Liver (tissue), 10 donors: ENCODE measurements at places on chromosomes 2 and 18. TPM values are rescaled to one million over a fixed set of nuclear protein-coding genes. Genes with fewer than 3 reads are reported as not detected.
A peak's percentile ranks its signal among the peaks of the same experiment; 100 is the strongest.

Gene PLB1
- polyA plus RNA-seq, result 1.7 TPM

Gene CD8B2
- not detected for polyA plus RNA-seq

- H3K36me3 ChIP-seq, result no peaks in the 10 kb centered on the region
- no peak for DNase-seq
- H3K27ac ChIP-seq, result no peak overlapping the region
- no peaks in the 10 kb centered on the region for H3K4me1 ChIP-seq
Measured at GRCh38 chr2:198571393-198571792, 767.0 kb downstream of the PLCL1 start.

DNA sequence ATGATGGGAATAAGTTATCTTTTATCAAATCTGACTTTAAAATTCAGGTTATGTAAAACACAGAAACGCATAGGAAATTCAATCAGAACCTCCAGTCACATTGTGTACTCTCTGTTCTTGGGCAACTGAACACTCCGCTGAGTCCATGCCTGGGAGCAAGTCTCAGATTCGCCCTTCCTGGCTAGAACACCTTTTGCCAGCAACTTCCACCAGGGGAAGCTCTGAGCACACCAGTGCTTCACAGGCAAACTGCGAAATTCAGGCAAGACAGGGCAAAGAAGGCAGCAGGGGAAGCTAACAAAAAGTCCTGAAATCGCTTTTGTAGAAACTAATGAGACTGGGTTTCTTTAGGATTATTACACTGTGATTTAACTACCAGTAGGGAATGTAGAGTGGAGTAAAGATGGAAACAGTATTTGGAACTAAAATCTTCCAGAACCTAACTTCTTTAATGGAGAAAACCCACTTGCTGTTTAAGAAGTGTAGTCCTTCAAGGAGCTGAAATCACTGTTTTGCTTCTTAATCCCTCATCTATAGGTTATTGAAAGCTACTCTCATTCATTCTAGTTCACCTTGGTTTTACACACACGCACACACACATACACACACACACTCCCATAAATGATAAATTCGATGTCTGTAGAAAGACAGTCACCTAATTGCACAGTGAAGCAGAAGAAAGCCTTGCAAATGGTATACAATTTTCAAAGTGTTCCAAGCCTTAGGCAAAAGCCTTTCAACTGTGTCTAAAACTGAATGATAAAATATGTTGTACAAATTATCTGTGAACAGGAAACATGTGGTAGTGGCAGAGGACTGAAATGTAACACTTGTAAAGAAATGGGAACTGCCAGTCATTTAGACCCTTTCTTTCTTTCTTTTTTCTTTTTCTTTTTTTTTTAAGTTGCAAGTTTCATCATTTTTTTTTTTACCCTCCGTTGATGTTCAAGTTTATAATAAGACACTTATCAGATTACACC, 214.5 kb downstream of the TMEM182 start:
- H3K27ac ChIP-seq, result no peak overlapping the region
- H3K4me3 ChIP-seq, result no peak overlapping the region
- no peak for DNase-seq
- H3K27me3 ChIP-seq, result no peaks in the 10 kb centered on the region
- no peaks in the 10 kb centered on the region for H3K4me1 ChIP-seq

DNA sequence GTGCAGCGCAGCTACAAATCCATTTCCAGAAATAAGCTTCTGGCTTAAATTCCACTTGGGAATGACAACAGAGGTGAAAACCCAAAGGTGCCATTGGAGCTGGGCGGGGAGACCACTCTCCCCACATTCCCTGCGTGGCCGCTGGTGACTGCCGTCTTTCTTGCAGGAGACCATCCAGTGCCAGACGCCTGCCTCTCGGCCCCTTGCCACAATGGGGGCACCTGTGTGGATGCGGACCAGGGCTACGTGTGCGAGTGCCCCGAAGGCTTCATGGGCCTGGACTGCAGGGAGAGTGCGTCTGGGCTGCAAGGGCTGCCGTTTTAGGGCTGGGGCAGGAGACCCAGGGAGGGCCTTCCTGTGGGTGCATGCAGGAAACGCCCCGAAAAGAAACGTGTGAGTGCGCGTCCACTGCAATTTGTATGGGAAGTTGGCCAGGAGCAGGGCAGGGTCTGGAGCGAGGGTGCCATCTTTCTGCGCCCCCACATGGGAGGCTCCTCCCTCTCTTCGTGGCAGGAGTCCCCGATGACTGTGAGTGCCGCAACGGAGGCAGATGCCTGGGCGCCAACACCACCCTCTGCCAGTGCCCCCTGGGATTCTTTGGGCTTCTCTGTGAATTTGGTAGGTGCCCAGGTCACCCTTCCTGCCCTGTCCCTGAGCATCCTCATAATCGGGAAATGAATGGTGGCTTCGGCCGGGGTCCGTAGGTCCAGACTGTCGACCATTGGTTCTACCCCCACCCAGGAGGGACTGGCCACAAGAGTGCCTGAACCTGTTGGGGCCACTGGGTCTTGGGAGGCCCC, 49.9 kb downstream of the SNED1 start:
- H3K4me1 ChIP-seq, result no peaks in the 10 kb centered on the region
- DNase-seq, result no peak
- peaks cover 2% of the 10 kb centered on the region for H3K36me3 ChIP-seq
- H3K27me3 ChIP-seq, result no peaks in the 10 kb centered on the region
- no peak overlapping the region for H3K4me3 ChIP-seq

- peak overlapping the region; percentile 11 for H3K27ac ChIP-seq
- H3K4me3 ChIP-seq, result no peak overlapping the region
- no peak for DNase-seq
- H3K36me3 ChIP-seq, result no peaks in the 10 kb centered on the region
- peaks cover 12% of the 10 kb centered on the region for H3K4me1 ChIP-seq
Measured at GRCh38 chr2:85779641-85780315, 26.0 kb downstream of the ATOH8 start.

- no peak for DNase-seq
- H3K36me3 ChIP-seq, result peaks cover 5% of the 10 kb centered on the region
- no peaks in the 10 kb centered on the region for H3K4me1 ChIP-seq
- H3K27me3 ChIP-seq, result no peaks in the 10 kb centered on the region
- no peak overlapping the region for H3K27ac ChIP-seq
- H3K4me3 ChIP-seq, result no peak overlapping the region
Measured at GRCh38 chr18:47120428-47120827, 29.9 kb downstream of the HDHD2 start.

DNA sequence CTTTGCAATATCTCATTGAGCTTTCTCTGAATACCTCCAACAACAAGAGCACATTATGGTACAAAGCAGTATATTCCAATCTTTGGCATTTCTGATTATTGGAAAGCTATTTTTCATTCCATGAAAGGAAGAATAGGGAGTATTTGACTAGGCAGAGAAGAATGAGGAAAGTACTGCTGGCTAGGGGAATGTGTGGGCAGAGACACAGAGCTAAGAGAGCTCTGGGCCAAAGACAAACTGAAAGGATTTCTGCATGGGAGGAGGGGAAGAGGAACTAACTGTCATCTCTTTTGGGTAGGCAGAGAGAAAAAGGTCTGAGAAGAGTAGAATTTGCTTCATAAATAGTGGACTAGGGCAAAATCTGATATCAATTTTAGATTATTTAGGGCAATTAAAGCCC, 150.8 kb downstream of the CCDC85A start:
- no peaks in the 10 kb centered on the region for H3K27me3 ChIP-seq
- H3K27ac ChIP-seq, result no peak overlapping the region
- no peak for DNase-seq
- no peak overlapping the region for H3K4me3 ChIP-seq
- no peaks in the 10 kb centered on the region for H3K36me3 ChIP-seq

- peaks cover 9% of the 10 kb centered on the region for H3K4me1 ChIP-seq
- peak overlapping the region; percentile 8 for H3K4me3 ChIP-seq
- no peaks in the 10 kb centered on the region for H3K36me3 ChIP-seq
Measured at GRCh38 chr2:127388423-127389164, 819 bp upstream of the MAP3K2 start.
